ENCODE measurements at places on chromosomes 7 and 10. TPM values are rescaled to one million over a fixed set of nuclear protein-coding genes. Genes with fewer than 3 reads are reported as not detected.
A peak's percentile ranks its signal among the peaks of the same experiment; 100 is the strongest.

HTR7 gene
- polyA plus RNA-seq, result 0.36 TPM

SRRM3 gene
- 0.62 TPM for polyA plus RNA-seq

SLC18A3 gene
- not detected for polyA plus RNA-seq

RTKN2 gene
- polyA plus RNA-seq, result 3.6 TPM

CPA2 gene
- 0.28 TPM for polyA plus RNA-seq

IQUB gene
- 0.37 TPM for polyA plus RNA-seq

CALN1 gene
- polyA plus RNA-seq, result 1.8 TPM

DNA sequence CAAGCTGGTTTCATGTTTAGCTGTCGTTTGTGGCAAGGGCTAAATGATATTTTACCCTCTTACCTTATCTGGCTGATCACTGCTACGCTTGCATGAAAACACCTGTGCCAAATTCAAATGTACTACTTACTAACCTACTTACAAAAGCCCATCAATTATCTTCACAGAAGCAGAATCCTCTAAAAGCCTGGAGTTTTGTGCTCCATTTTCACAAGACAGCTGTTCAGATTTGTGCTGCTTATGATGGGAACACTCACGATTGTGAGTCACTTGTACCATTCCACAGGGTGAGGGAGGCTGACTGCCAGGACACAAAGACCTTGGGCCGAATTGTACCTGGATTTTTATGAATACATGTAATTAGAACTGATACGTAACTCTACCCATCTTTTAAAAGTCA is 245.0 kb upstream of the NPY start:
- no peak for DNase-seq

GRCh38 chr7:64811767-64812166 is 17.5 kb downstream of the ZNF138 start:
- no peak for DNase-seq

DNA sequence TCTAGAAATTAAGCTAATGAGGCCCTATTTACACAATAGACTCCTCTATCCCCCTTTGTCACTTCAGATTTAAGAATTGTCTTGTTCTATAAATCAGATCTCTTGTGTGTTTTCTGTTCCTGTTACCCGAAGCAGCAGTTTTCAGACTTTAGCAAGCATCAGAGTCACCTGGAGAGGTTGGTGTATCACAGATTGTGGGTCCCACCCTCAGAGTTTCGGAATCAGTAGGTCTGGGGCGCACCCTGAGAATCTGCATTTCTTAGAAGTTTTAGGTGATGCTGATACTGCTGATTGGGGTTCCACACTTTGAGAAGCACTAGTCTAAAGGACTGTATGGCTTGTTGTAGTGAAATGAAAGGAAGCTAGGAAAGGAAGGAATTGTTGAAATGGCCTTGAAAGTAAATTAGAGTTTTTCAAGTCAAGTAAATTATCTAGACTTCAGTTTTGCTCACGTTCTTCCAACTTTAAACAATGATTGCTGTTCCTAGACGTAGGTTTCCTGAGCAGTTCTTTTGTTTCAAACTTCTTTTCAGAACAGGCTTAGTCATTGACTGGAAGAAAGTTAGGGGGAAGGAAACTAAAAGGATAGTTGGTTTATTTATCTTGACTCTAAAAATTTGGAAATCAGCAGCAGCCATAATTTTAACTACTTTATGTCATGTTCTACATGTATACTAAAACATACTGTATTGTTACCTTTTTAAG is 15.7 kb downstream of the BPGM start:
- DNase-seq, result no peak

DNA sequence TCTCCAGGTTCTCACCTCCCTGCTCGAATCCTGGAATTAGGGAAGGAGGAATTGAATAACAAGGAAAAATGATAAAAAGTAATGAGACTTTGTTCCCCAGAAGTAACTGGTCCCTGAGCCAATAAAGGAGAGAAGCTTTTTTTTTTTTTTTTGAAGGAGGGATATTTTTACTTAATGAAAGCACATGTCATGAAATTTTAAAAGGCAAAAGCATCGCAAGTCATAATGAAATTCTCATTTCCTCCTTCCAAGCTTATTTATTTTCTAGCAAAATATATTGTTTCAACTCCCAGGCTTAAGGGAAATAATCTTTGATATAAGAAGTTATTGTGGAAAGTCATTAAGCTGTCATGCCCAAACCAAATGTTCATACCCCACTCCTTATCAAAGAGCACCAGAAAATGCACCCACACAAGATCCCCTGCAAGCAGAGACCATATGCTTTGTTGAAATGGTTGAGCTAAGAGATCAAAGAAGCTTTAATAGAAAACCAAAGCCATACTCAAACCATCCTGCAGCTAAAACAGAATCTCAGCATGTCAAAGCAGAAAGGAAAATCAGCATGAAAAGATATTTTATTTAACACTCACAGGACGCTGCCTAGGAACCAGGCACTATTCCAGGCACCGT is 16.7 kb upstream of the ABCC2 start:
- no peak for DNase-seq

DNA sequence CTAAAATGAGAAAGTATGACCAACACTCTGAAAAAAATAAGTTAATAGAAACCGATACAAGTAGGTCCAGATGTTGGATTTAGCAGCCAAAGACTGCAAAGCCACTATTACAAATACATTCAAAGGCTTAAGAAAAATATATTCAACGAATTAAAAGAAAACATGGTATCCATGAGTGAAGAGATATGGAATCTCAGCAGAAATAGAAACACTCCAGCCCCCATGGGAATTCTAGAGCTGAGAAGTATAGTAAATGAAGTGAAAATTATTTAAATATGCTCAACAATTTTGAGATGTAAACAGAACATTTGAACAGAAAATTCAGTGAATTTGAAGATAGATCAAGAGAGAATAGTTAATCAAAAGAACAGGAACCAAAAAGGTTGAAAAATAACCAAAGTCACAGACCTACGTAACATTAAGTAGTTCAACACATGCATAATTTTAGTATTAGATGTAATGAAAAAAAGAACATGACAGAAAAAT is 72.0 kb upstream of the WIPF3 start:
- DNase-seq, result no peak

GRCh38 chr10:17431871-17432311 is 22.5 kb downstream of the ST8SIA6 start:
- DNase-seq, result no peak

DNA sequence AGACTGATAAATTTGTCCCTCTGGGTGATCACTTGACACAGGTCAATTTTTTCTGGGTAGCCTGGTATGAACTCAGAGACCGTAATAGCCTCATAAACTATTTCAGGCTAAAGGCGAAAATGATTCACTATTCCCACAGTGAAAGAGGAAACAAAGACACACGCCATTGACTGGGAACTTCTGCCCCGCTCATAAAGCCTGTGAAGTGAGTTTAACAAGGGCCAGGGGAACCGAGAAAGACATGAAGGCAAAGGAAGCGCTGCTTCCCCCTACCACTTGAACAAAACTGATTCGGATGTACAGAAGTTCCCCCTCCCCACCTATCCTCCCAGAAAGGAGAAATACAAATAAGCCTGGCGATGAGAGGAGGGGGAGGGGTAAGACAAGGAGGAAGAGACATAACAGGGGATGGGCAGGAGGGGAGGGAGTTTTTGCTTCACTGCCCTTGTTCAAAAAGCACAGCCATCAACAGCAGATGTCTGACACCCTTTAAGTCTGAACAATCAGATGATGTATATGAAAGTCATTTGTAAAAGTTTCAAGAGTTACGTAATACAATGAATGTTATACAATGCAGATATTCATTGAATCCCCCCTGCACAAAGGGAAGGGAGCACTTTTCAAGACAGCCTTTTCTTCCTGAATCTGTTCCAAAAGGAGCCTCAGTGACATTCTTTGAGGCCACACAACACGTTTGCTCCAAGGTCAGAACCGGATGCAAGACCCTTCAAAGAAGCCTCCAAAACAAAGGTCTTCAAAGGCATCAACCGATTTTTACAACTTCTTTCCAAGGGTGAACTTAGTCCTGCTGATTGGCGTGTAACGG is 734 bp downstream of the ABCB4 start:
- DNase-seq, result peak; percentile 13

DNA sequence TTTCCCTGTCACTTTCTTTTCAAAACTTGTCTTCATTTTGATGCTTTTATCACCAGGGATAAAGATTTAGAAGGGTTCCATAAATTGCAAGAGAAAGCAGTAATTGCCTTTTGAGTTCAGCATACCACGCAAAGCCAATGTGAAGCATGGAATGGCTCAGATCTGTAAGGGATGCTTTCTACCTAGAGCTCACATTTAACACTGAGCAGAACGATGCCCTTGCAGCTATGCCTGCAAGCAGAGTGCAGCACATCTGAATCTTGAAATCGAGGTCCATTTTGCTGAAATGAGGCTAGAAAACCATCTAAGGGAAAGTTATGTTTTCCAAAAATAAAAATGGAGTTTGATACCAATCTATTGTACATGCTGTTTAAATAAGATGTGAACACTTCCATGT is 171.2 kb upstream of the CELF2 start:
- no peak for DNase-seq

- DNase-seq, result no peak
These were observed 5.4 kb downstream of the VIM start for GRCh38 chr10:17233286-17233991.

- no peak for DNase-seq
These were observed 64.2 kb downstream of the PWWP2B start for GRCh38 chr10:132461103-132461682.

DNA sequence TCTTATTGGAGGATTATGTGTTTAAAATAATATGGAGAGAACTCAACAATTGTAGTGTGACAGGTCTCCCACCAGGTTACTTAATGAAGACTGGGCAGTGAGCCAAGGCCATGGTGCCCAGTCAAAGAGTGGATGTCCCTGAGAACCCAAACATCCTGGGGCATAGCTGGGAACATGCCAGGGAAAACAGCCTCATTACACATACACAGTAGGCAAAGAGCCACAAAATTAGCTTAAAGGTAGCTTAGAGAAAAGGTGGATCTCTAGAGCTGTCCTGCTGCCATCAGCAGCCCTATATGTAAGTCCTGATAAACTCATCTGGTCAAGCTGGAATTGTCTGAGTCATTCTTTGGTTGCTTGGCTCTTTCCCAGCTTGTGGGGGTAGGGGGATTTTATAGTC is 287.8 kb downstream of the PHF14 start:
- DNase-seq, result no peak

DNA sequence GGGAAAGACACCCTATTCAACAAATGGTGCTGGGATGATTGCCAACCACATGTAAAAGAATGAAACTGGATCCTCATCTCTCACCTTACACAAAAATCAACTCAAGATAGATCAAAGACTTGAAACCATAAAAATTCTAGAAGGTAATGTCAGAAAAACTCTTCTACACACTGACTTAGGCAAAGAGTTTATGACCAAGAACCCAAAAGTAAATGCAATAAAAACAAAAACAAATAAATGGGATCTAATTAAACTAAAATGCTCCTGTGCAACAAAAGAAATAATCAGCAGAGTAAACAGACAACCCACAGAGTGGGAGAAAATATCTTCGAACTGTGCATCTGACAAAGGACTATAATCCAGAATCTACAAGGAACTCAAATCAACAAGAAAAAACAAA is 504.2 kb upstream of the MBL2 start:
- DNase-seq, result no peak

DNA sequence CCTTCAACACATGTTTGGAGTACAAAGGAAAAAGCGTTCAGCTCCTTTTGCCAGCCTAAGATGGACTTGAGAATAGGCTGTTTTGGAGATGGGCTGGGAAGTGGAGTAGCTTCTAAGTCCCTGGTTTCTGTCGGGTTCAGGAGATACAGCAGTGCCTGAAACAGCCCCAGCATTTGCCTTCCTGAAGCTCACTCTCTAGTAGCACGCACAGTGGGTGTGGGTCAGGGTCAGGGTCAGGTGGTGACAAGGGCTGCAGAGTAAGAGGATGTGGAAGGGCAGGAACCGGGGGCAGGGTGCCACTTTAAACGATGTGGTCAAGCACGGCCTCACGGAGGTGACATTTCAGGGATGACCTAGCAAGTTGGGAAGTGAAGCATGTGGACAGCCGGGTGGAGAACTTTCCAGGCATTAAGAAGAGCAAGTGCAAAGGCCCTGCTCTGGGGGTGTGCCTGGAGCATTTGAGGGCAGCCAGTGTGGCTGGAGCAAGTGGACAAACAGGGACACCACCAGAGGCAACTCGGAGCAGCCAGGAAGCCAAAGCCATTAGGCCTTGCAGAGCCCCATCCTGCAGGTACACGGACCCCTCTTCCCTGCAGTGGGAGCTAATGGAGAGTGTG is 382.2 kb upstream of the ZMIZ1 start:
- DNase-seq, result no peak

DNA sequence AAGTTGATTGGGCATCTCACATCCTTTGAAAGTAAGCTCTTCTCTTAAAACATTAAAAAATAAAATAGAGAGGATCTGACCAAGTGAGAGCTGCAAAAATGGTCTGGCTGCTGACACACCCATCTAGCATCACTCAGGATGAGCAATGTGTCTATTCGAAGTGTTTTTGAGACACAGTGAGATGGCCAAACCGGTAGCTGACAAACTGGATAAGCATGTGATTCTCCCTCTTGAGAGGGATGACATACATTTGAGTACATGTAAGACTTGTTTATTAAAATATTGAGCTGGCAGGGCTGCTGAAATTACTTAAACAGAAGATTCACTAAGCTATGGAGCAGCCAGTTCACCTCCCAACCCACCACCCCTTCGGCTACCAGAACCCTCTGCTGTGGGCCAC is 333.9 kb downstream of the ADRA2A start:
- no peak for DNase-seq

DNA sequence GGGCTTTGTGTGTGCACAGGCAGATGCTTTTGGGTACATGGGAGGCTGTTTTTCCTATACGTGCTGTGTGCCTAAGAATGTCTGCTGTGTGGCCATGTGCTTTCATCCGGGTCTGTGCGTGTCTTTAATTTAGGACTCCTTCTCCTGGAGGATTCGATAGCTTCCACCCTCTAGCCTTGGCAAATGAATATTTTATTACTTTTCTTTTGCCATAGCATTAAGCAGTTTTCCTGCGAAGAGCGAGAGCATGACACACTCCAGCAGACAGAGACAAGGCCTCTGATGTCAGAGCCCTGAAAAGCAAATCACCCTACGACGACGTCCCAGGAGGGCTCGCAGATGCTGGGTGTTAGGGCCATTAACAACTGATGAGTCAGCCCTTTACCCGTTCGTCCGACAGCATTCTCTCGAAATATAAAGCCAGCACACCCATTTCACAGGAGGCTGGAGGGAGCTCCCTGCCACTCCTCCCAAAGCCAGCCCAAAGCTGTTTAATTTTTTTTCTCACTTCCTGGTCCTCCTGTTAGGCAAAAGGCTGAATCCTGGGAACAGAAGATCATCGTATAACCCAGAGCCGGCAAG is 311.3 kb upstream of the ZMIZ1 start:
- no peak for DNase-seq
